T-helper 22 cell (primary cell): ENCODE measurements at places on chromosomes 13 and 19.

GRCh38 chr13:66532845-66533244 is 697.3 kb downstream of the PCDH9 start:
- no peak for DNase-seq

DNA sequence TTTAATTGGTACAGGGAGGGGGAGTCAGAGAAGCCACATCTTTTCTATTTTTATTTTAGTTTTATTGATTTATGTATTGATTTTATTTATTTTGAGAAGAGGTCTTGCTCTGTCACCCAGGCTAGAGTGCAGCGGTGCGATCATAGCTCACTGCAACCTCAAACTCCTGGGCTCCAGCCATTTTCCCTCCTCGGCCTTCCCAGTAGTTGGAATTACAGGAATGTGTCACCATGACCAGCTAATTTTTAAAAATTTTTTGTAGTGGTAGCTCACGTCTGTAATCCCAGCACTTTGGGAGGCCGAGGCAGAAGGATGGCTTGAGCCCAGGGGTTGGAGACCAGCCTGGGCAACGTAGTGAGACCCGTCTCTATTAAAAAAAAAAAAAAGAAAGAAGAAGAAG is 4.1 kb downstream of the IL27RA start:
- DNase-seq: no peak

GRCh38 chr13:30831515-30831914 is 74.6 kb upstream of the MEDAG start:
- no peak for DNase-seq

DNA sequence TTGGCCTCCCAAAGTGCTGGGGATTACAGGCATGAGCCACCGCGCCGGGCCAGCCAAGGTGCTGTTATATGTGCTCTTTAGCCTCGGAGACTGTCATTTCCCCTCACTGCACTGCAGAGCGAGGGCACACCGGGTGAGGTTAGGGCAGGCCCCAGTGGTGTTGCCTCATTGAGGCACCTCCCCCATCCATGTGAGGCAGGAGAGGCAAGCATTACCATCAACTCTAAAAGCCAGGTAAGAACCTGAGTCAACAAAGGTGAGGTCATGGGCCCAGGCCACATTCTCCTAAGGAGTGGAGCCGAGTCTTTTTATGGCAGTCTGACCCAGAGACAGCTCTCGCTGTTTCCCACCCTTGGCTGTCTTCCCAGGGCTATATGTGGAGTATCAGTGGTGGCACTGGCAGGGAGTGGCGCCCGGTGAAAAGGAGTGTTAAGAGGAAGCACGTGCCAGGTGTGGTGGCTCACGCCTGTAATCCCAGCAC is 10.9 kb downstream of the B3GNT8 start:
- no peak for DNase-seq

- no peak for DNase-seq
These were observed 22.0 kb downstream of the SLC5A5 start for GRCh38 chr19:17893766-17894165.
